ENCODE measurements at places on chromosomes 3 and 15.

DNA sequence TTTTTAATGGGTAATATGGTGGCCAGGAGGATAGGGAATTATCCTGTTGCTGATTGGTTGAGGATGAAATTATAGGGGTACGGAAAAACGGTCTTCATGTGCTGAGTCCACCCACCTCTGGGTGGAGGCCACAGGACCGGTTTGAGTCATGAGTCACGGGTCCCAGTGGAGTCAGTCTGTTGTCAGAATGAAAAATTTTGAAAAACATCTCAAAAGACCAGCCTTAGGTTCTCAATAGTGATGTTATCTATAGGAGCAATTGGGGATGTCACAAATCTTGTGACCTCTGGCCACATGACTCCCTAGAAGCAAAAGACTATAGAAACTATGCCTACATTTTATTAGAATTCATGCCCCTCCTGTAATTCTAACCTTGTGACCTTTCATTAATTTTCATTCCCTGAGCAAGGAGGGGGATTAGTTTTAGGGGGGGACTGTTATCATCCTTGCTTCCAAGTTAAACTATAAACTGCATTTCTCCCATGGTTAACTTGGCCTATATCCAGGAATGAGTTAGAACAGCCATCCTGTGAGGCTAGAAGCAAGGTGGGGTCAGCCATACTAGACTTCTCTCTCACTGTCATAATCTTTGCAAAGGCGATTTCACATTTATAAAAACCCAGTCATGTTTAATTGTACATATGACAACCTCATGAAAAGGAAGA lies 101.2 kb downstream of the TCF12 start:
- no peak for DNase-seq

DNA sequence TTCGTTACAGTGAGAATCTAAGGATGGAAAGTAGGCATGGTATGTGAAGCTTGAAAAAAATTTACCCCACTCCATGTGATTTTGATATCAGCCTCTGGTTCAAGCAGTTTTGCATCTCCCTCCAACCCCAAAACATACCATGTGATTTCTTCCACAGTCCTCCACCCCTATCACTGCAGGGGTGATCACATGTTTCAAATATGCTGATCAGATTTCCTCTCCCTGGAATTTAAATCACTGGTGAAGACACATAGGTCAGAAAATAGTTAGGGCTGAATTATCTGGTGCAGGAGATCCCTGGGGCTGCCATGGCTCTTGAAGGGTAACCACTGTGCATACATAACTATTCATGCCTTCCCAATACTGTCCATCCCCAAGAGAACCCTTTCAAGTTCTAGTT lies 119.7 kb upstream of the THRB start:
- no peak for DNase-seq

- DNase-seq: no peak
Observed at GRCh38 chr3:142543307-142543706, 35.2 kb downstream of the ATR start.

DNA sequence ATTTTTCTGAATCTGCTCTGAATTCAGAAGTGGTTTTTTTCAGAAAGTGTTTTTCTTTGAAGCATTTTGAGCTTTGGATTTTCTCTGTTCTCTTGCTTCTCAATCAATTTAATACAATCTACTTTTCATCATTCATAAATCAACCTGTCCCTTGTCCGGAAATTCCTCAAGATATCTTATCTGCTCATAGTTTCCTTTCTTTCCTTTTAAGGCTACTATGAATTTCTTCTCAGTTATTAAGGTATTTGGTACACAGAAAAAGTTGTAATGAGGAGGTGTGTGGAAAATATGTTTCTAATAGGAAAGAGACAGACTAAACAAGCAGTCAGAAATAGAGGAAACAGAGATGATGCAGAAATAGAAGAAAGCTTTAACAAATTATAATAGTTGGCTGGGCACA lies 14.4 kb downstream of the CGGBP1 start:
- DNase-seq: no peak

DNA sequence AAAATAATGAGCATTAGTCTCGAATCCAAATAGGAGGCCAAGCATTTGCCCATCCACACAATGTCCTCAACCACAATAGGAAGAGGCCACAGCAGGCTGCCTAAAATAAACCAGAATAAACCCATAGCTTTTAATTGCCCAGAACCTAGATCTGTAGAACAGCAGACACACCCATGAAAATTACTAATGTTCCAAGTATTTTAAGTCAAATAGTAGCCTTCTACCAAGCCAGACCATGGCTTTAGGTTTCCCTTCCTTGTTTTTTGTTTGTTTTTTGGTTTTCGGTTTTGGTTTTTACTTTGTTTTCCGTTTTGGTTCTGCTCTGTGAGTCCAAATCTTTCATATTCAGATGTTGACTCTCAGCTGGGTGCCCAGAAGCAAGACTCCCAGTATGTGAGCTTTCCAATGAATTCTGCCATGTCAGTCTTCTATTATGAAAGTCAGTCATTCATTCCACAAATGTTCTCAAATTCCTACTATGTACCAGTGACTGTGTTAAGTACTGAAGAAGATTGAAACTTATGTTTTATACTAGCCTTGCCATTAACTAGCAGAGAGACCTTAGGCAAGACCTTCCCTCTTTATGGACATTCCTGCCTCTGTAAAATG lies 57.8 kb upstream of the BOC start:
- no peak for DNase-seq

DNA sequence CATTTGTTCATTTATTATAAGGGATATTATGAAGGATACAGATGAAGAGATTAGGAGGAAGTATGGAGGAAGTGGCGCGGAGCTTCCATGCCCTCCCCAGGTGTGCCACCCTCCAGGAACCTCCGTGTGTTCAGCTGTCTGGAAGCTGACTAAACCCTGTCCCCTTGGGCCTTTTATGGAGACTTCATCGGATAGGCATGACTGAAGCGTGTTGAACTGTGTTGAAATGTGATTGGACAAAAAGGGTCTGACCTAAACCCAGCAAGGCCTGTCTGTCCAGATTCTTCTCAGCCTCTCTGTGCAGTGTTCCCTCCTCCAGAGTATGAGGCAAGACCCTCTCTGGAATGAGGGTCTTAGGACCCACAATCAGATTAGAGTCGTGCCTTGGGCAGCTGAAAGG lies 31.7 kb downstream of the HACD3 start:
- no peak for DNase-seq

- no peak for DNase-seq
Observed at GRCh38 chr3:174147798-174148197, 711.3 kb upstream of the NAALADL2 start.

Measured in NCI-H1105 (cell line).